ENCODE measurements at places on chromosomes 4 and X. TPM values are rescaled to one million over a fixed set of nuclear protein-coding genes. Genes with fewer than 3 reads are reported as not detected.

The PF4V1 gene
- 1.0 TPM for total RNA-seq

The GAGE12E gene
- total RNA-seq = not detected

The MAGEA2B gene
- not detected for total RNA-seq

The PLAC8 gene
- total RNA-seq = 10.3 TPM

The CFAP47 gene
- total RNA-seq = 1.4 TPM

The LIMCH1 gene
- total RNA-seq = 83.9 TPM

The ARAP2 gene
- total RNA-seq = 33.5 TPM

The SSX2B gene
- total RNA-seq = not detected

The REELD1 gene
- total RNA-seq = 0.66 TPM

The SH3TC1 gene
- total RNA-seq = 127 TPM

GRCh38 chr4:54213761-54214160 is 15.3 kb upstream of the PDGFRA start:
- DNase-seq = no peak
- H3K27ac ChIP-seq = no peak overlapping the region
- H3K27me3 ChIP-seq = no peaks in the 10 kb centered on the region
- H3K4me1 ChIP-seq = no peaks in the 10 kb centered on the region
- H3K4me3 ChIP-seq = no peak overlapping the region

- H3K27me3 ChIP-seq = no peaks in the 10 kb centered on the region
- no peak overlapping the region for H3K27ac ChIP-seq
- DNase-seq = no peak
- no peaks in the 10 kb centered on the region for H3K36me3 ChIP-seq
- no peak overlapping the region for H3K4me3 ChIP-seq
Measured at GRCh38 chr4:31518796-31519250, 798.7 kb downstream of the PCDH7 start.

DNA sequence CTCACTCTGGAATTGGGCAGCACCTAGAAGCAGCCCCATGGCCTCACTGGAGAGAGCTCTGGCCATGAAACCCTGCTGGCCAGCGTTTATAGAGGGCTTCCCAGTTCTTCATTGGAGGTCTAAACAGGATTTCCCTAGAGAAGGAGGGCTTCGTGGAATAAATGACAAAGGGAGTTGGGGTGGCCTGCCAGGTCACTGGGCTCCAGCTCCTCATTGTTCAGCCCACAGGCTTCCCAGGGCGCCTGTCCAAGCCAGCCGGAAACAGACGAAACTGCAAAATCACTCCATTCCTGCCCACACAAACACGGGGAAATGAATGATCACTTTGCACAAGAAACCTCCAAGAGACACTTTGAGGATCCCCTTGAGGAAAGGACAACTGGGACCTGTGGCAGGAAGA is 189.7 kb downstream of the TSPAN5 start:
- H3K4me1 ChIP-seq = no peaks in the 10 kb centered on the region
- no peak overlapping the region for H3K4me3 ChIP-seq
- no peaks in the 10 kb centered on the region for H3K36me3 ChIP-seq
- no peak overlapping the region for H3K27ac ChIP-seq

- no peaks in the 10 kb centered on the region for H3K36me3 ChIP-seq
- H3K4me1 ChIP-seq = no peaks in the 10 kb centered on the region
- H3K4me3 ChIP-seq = no peak overlapping the region
- no peak overlapping the region for H3K27ac ChIP-seq
- H3K27me3 ChIP-seq = no peaks in the 10 kb centered on the region
Measured at GRCh38 chrX:135585153-135585552, 64.7 kb downstream of the INTS6L start.

DNA sequence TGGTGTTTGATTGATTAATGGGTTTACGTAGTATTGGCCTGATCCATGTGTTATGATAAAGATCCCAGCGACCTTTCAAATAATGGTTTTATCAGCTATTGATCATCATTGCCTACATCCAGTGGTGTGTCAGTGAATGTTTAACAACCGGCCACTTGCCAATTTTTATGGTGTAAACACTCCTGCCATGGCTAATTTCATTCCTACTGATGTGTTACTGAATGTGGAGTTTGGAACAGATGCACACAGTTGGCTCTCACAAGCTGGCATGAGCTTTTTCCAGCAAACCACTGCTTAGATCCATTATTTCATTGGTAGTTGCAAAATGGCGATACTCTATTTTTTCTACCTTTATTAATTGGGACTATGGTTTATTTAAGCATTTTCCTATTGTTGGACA is 139.9 kb downstream of the REPS2 start:
- no peaks in the 10 kb centered on the region for H3K4me1 ChIP-seq
- peaks cover 2% of the 10 kb centered on the region for H3K27me3 ChIP-seq

GRCh38 chrX:126165721-126166461 is at the start of gene DCAF12L2:
TSS of gene DCAF12L2 (minus strand) at chrX:126166289. CDS start at chrX:126165924, 365 bp downstream.
- DNase-seq = peak; percentile 39
- H3K36me3 ChIP-seq = no peaks in the 10 kb centered on the region
- no peak within 1 kb of the TSS for H3K4me3 ChIP-seq
- H3K4me1 ChIP-seq = no peaks in the 10 kb centered on the region

- no peak overlapping the region for H3K27ac ChIP-seq
- H3K36me3 ChIP-seq = no peaks in the 10 kb centered on the region
- H3K4me1 ChIP-seq = no peaks in the 10 kb centered on the region
- DNase-seq = no peak
- H3K27me3 ChIP-seq = no peaks in the 10 kb centered on the region
Measured at GRCh38 chr4:138865765-138866164, 149.8 kb upstream of the NOCT start.

- H3K27ac ChIP-seq = no peak overlapping the region
- no peak overlapping the region for H3K4me3 ChIP-seq
- H3K27me3 ChIP-seq = no peaks in the 10 kb centered on the region
- peak; percentile 72 for DNase-seq
- H3K36me3 ChIP-seq = peaks cover 11% of the 10 kb centered on the region
- H3K4me1 ChIP-seq = peaks cover 4% of the 10 kb centered on the region
Measured at GRCh38 chr4:86633854-86634253, 39.7 kb downstream of the PTPN13 start.

GRCh38 chr4:145635117-145635516 is 15.9 kb downstream of the MMAA start:
- H3K36me3 ChIP-seq = peaks cover 5% of the 10 kb centered on the region
- no peak for DNase-seq
- H3K27ac ChIP-seq = no peak overlapping the region

- H3K4me3 ChIP-seq = no peak overlapping the region
- DNase-seq = no peak
- no peaks in the 10 kb centered on the region for H3K27me3 ChIP-seq
Measured at GRCh38 chr4:30840571-30840970, 120.4 kb downstream of the PCDH7 start.

DNA sequence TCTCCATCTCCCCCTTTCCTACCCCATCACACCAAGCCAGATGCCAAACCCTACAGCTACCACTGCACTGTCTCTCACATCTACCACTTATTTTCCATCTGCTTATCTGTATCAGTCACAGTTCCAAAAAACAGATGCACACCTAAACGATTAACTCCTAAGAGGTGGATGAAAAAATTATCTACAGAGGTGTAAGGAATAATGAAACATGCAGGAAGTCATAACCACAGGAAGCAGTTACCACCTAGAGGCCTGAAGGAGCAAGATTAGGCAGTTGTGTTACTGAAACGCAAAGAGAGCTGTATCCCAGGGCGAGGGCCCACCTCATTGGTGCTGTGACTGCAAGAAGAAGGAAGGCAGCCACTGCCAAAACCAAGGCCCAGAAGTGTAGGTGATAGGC is 87.8 kb upstream of the FAM241A start:
- H3K4me1 ChIP-seq = no peaks in the 10 kb centered on the region
- no peaks in the 10 kb centered on the region for H3K36me3 ChIP-seq
- no peak for DNase-seq
- no peak overlapping the region for H3K27ac ChIP-seq

DNA sequence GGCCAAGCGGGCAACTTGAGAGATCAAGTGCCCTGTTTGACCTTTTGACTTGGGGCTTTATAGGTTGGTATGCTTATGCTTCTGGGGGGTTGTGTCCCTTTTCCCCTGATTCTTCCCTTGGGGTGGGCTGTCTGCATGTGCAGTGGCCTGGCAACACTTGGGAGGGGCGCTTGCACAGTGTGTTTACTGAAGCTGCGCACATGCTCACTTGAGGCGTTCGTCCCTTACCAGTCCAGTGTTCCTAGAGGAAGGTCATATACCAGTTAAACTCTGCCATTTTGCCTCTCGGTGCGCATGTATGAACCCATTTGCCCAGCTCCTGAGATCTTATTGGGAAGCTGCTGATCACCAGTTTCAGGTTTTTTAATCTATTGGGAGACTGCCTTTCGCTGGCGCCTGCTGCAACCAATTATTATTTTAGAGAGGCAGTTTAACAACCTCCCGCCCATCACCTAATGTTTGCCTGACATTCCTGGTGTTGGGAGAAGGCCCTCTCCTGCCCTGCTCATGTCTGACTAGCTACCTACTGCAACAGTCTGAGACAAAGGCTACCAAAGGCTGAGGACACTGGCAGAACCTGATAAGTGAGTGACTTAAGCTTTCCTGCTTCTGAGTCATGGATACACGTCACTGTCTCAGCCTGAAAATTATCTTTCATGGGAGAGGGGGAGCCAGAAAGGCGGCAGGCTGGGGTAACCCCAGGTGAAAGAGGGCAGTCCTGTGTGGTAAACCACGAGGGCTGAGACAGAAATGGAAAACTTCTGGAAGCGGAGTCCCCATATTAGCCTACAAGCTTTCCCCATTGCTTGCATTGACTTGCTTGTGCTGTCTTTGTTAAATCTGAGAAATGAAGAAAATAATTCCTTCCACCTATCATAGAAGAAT is 97.6 kb downstream of the CPE start:
- H3K27ac ChIP-seq = no peak overlapping the region
- no peaks in the 10 kb centered on the region for H3K4me1 ChIP-seq
- no peaks in the 10 kb centered on the region for H3K27me3 ChIP-seq

- H3K4me3 ChIP-seq = no peak overlapping the region
- no peaks in the 10 kb centered on the region for H3K4me1 ChIP-seq
- no peak overlapping the region for H3K27ac ChIP-seq
- no peak for DNase-seq
- no peaks in the 10 kb centered on the region for H3K27me3 ChIP-seq
- no peaks in the 10 kb centered on the region for H3K36me3 ChIP-seq
Measured at GRCh38 chrX:119638725-119639471, 32.7 kb upstream of the NKRF start.

GRCh38 chrX:155611302-155611701 is 1.4 kb downstream of the TMLHE start:
- peak overlapping the region; percentile 94 for H3K4me3 ChIP-seq
- H3K36me3 ChIP-seq = no peaks in the 10 kb centered on the region
- H3K4me1 ChIP-seq = peaks cover 2% of the 10 kb centered on the region
- H3K27ac ChIP-seq = no peak overlapping the region
- DNase-seq = peak; percentile 27
- no peaks in the 10 kb centered on the region for H3K27me3 ChIP-seq

GRCh38 chr4:92333016-92333415 is 29.2 kb downstream of the GRID2 start:
- no peak overlapping the region for H3K27ac ChIP-seq
- H3K4me1 ChIP-seq = no peaks in the 10 kb centered on the region
- no peak overlapping the region for H3K4me3 ChIP-seq
- H3K27me3 ChIP-seq = no peaks in the 10 kb centered on the region
- no peaks in the 10 kb centered on the region for H3K36me3 ChIP-seq

- H3K27me3 ChIP-seq = no peaks in the 10 kb centered on the region
- no peak overlapping the region for H3K4me3 ChIP-seq
- no peak overlapping the region for H3K27ac ChIP-seq
- H3K4me1 ChIP-seq = no peaks in the 10 kb centered on the region
Measured at GRCh38 chrX:150227321-150227860, 135.7 kb upstream of the MAMLD1 start.

DNA sequence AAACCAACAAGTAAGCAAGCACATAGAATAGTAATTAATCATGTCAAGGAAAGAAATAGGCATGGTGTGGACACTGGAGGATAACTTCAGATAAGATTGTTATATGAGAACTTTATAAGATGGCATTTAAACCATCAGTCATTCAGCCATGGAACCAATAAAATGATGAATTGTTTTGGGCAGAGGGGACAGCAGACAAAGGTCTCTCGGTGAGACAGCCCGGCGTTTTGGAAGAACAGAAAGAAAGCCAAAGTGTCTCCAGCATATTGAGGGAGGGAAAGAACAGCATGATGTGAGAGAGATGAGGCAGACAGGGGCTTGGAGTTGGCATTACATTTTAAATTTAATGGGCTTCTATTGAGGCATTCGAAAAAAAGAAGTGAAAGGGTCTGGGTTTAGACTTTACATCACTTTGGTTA is 883 bp upstream of the PPM1K start:
- H3K36me3 ChIP-seq = no peaks in the 10 kb centered on the region
- peak overlapping the region; percentile 96 for H3K27ac ChIP-seq
- peaks cover 7% of the 10 kb centered on the region for H3K4me1 ChIP-seq

DNA sequence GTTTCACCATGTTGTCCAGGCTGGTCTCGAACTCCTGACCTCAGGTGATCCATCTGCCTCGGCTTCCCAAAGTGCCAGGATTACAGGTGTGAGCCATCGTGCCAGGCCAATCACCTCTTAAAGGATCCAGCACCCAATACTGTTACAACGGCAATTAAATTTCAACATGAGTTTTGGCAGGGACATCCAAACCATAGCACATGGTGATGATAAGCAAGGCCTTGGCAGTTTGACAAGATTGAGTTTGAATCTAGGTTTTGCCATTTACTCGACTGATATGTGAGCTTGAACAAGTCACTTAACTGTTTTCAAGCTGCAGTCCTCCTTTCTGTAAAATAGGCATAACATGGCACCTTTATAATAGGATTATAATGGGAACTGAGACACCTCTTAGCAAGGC is 84.1 kb downstream of the GPR82 start:
- H3K36me3 ChIP-seq = no peaks in the 10 kb centered on the region
- no peaks in the 10 kb centered on the region for H3K27me3 ChIP-seq
- DNase-seq = no peak
- no peak overlapping the region for H3K27ac ChIP-seq

GRCh38 chr4:150237110-150237872 is 159.0 kb downstream of the DCLK2 start:
- H3K36me3 ChIP-seq = no peaks in the 10 kb centered on the region
- peak; percentile 57 for DNase-seq
- no peaks in the 10 kb centered on the region for H3K27me3 ChIP-seq
- no peak overlapping the region for H3K27ac ChIP-seq
- no peak overlapping the region for H3K4me3 ChIP-seq
- peaks cover 3% of the 10 kb centered on the region for H3K4me1 ChIP-seq

- no peak for DNase-seq
- no peak overlapping the region for H3K4me3 ChIP-seq
- H3K27ac ChIP-seq = no peak overlapping the region
- H3K36me3 ChIP-seq = no peaks in the 10 kb centered on the region
- no peaks in the 10 kb centered on the region for H3K4me1 ChIP-seq
Measured at GRCh38 chrX:86103061-86103460, 45.2 kb upstream of the DACH2 start.

GRCh38 chr4:111695677-111696076 is 449.6 kb upstream of the FAM241A start:
- H3K27me3 ChIP-seq = no peaks in the 10 kb centered on the region
- H3K27ac ChIP-seq = no peak overlapping the region
- H3K4me3 ChIP-seq = no peak overlapping the region
- DNase-seq = no peak

Data from kidney (tissue), 22 donors.